ENCODE measurements at places on chromosomes 11 and 22.

DNA sequence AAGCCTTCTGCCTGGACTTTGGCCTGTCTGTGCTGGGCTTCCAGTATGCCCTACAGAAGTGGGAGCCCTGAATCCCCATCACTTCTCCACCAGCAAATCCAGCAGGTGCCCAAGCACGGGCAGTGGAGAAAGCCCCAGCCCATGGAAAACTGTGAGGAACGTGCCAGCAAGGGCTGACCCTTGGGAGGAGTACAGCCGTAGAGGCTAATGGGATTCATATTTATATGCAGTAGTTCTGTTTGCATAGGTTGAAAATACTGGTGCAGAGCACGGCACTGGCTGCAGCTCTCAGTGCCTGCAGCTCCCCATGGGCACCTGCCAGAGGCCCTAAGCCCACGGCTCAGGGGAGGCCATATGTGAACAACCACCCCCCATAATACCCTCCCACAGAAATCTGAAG is 10.1 kb downstream of the NAGA start:
- DNase-seq = no peak

DNA sequence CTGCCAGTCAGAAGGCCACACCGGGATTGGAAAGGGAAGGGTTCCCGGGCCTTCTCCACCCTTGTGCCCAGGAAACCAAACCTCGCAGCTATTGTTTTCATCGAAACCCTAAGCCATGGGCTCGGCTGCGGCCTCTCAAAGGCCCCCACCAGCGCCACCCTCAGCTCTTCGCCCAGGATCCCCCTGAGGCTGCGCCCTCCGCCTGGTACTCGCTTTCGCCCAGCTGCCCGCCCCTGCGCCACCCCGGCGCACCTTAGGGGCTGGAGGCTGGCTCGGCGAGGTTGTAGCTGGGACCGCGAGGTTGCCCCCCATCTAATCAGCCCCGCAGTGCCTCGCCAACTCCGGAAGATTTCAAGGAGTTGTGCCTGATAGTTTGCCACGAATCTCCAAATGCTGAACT is 49.0 kb downstream of the FZD4 start:
- DNase-seq = no peak

DNA sequence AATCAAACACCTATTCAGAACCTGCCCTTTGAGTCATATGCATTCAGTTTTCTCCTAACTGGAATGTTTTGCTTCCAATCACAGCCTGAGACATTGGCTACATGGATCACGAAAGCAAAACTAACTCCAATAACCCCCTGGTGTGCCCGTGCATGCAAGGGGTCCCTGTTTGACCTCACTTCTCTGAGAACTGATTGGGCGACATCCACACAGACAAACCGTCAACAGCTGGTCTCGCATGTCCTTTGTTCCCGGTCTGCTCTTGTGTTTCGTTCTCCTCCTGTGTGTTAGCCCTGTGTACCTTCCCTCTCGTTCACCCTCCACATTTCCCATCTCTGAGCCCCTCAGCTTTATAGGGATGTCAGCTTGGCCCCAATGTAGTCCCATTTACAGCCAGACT is 67.2 kb upstream of the TTC12 start:
- DNase-seq = no peak

DNA sequence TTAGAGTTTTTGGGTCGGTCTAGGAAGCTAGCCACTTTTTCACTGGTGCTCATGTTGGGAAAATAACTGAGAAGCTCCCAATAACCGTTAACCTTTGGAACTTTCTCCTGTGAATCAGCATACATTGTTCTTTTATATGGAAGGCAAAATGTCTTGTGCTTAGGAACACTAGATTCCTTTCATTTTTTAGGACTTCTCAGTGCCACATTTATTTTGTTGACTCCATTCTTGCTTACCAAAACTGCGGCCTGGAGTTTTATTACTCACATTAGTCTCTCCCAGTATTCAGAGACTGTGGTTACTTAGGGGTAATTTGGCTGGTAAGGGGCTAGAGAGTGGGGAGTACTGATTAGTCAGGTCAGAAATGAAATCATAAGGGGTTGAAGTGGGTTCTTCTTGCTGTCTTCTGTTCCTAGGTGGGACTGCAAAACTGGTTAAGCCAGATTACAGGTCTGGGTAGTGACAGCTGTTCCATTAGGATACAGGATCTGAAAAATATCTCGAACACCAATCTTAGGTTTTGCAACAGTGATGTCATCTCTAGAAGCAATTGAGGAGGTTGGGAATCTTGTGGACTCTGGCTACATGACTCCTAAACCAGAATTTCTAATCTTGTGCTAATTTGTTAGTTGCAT is 631.4 kb upstream of the LUZP2 start:
- no peak for DNase-seq

DNA sequence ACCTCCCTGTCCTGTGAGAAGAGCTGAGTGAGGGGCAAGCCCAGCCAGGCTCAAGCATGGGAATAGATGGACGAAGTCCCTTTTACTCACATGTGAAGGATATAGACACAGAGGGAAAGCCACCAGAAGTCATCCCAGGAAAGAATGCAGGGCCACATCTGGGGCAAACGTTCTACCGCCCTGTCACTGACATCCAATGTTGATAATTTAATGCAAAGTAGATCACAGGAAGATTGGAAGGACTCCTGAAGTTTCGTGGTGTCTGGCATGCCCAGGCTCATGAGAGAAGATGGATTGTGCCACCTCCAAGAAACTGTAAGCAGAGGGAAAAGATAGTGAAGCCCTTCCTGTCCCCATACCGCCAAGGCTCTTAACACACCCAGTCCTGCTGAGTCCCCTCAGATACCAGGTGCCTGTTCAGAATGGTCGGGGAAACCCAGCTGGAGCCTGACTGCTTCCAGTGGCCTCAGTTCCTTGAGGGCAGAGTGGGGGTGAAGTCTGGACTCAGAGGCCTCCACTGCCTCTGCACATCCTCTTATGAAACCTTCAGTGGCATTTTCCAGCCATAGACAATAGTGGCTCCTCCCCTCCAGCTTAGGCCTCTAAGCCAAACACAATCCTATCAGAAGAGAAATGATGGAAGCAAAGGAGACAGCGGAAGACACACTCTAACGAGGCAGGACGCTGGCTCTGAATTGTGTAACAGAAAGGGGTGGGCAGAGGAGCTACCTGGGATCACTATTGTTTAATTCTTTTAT is 7.5 kb upstream of the STK33 start:
- no peak for DNase-seq

- no peak for DNase-seq
Measured at GRCh38 chr11:36499315-36499714, 10.8 kb downstream of the TRAF6 start.

DNA sequence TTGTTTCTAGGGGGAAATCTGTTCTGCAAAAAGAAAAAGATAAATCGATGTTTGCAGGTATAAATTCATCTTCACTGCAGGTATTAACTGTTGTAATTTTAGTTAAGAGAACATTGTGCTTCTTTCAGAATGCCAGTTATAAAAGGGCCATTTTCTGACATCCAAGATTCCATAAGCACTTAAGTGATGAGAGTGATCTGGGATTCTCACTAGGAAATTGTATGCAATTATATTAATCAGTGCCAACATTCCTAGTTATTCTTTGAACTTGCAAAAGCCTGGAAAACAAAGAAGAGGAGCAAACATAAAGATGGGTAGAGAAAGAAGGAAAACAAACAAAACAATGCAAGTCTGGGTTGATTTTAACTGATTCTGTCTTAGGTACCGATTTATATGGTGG is 5.4 kb downstream of the DDI1 start:
- no peak for DNase-seq

- DNase-seq = no peak
Measured at GRCh38 chr11:28759311-28759710, 651.1 kb downstream of the METTL15 start.

- DNase-seq = no peak
Measured at GRCh38 chr22:31350410-31350863, 4.3 kb upstream of the PATZ1 start.

DNA sequence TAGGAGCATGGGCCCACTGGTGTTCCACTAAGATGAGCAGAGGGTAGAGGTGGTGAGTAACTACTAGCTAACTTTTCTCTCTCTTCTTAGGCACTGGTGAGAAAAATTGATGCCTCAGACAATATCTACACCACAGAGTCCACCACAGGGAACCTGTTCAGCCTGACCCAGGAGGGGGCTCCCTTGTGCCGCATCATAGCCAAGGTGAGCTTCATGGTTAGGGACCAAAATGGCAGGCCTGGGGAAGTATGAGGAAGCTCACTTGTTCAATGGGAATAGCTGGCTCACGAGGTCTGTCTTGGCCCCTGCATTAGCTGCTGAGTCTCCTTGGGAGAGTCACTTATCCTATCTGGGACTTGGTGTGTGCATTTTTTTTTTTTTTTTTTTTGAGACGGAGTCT is 75.9 kb downstream of the INSC start:
- DNase-seq = no peak

DNA sequence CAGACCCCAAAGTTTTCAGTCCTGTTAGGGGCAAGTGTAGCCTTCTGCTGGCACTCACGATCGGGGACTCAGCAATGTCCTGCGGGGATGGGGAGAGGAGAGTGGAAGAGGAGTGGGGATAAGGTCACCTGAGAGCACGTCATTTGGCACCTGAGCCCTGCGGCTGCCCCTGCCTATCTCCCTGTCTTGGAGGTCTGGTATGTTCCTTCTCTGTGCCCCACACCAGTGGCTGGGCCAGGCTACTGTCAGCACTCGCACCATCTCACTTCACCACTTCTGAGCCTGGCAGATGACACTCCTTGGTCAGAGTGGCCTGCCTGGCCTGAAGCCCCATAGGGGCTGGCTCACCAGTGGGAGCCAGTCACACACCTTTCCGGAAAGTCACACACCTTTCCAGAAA is 20.1 kb upstream of the CHADL start:
- no peak for DNase-seq

- DNase-seq = no peak
Measured at GRCh38 chr22:33224841-33225240, 166.7 kb upstream of the SYN3 start.

DNA sequence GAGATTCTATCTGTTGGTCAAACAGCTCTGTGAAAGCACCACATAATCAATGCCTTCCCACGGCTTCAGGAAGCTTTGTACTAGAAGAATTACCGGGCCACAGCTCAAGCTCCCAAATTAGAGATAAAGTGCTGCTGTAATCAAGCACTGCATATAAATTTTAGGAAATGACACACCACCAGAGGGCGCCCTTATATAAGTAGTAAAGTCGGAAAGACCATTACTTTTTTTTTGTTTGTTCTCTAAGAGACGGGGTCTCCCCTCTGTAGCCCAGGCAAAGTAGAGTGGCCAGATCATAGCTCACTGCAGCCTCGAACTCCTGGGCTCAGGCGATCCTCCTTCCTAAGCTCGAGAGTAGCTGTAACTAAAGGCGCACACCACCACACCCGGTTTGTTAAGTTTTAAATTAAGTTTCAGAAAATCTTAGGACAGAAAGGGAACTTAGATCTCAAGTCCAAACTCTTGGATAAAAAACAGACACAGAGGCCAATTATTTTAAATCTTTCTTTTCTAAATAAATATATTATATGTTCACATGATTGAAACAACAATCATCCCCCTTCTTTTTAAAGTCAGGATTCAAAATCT is 32.6 kb downstream of the PRCP start:
- peak; percentile 25 for DNase-seq

DNA sequence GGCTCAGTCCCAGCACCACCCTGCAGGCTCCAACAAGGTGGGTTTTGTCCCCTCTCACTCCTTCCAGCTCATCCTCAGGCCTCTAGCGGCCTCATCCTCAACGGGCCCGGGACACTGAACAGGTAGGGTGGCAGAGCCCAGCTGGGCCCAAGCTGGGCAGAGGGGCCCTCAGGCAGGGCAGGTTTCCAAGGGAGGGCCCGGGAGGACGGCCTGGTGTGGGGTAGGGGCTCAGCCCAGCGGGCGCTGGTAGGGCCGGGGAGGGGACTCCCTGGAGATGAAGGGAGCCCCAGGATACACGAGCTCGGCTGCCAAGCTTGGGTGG is 2.5 kb upstream of the IFITM10 start:
- DNase-seq = no peak

GRCh38 chr22:24424001-24424900 is 3.1 kb upstream of the ADORA2A start:
- no peak for DNase-seq

GRCh38 chr11:80668039-80668438 is 1227.2 kb upstream of the TENM4 start:
- no peak for DNase-seq

GRCh38 chr11:96219981-96220623 is 122.9 kb downstream of the MAML2 start:
- DNase-seq = no peak

DNA sequence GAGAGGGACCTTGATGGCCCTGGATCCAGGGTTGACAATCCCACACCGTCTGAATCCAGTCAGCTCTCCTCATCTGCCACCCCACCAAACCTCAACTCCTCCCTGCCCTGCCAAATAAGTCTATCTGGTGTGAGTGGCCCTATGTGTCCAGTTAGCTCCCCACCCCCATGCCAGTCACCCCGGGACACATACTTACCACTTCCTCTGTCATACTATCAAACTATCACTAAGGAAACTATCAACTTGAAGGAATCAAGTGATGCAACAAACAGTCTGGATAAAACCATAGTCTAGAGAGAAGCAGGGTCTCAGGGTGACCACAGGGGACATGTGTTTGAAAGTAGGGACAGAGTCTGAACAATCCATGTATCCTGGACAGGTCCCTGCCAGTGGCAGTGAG is 13.2 kb upstream of the CSF2RB start:
- DNase-seq = no peak

GRCh38 chr11:89457190-89457589 is 34.0 kb downstream of the NOX4 start:
- no peak for DNase-seq

DNA sequence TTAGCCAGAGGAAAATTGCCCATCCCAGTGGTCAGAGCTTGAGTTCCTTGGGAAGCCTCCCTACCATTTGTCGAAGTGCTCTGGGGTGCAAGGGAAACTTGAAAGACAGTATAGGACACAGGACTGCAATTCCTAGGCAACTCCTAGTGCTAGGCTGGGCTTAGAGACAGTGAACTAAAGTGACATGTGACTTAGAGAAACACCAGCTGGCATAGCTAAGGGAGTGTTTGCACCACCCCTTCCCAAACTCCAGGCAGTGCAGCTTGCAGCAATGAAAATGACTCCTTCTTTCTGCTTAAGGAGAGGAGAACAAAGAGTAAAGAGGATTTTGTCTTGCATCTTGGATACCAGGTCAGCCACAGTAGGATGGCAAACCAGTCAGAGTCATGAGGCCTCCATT is 388.0 kb downstream of the DYNC2H1 start:
- no peak for DNase-seq

DNA sequence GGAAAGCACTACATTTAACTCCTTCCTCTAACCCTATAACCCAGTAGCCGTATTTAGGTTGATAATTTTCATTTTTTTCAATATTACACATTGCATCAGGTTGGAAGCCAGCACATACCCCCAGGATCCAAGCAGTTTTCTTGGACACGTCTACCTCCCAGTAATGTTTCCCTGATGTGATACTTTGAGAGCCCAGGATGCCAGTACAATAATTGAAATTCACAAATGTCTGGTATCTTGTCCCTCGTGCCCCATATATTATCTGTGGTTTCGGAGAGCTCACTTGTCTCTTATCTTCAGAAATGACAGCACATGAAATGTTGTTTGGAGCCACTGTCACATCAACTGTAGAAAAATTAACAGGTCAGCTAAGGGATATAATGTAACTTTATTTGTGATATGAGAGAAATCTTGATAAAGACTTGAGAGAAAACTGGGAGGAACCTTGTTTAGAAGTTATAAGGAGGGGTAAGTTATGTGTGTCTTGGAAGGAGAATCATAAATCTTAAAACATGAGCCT is 19.8 kb downstream of the TRIM5 start:
- no peak for DNase-seq

All from occipital lobe (tissue), 3 donors.